ENCODE measurements at places on chromosomes 3 and 15.

GRCh38 chr3:112682361-112682760, 41.4 kb upstream of the CCDC80 start:
- no peak for DNase-seq

DNA sequence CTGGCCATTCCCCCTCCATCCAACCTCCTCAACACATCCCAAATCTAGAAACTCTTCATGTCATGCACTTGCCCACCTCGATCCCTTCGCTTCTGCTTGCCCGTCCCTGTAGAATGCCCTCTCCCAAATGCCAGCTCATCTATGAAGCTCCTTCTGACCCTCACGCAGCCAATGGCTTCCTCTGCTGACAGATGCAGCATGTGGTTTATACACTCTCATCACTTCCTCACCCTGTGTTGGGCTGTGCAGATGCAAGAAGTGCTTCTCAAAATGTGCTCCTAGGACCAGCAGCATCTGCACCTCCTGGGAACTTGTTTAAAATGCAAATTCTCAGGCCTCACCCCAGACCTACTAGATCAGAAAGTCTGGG, 51.7 kb downstream of the SEMA5B start:
- DNase-seq: no peak

- no peak for DNase-seq
Observed at GRCh38 chr3:16809993-16810392, 74.8 kb upstream of the PLCL2 start.

DNA sequence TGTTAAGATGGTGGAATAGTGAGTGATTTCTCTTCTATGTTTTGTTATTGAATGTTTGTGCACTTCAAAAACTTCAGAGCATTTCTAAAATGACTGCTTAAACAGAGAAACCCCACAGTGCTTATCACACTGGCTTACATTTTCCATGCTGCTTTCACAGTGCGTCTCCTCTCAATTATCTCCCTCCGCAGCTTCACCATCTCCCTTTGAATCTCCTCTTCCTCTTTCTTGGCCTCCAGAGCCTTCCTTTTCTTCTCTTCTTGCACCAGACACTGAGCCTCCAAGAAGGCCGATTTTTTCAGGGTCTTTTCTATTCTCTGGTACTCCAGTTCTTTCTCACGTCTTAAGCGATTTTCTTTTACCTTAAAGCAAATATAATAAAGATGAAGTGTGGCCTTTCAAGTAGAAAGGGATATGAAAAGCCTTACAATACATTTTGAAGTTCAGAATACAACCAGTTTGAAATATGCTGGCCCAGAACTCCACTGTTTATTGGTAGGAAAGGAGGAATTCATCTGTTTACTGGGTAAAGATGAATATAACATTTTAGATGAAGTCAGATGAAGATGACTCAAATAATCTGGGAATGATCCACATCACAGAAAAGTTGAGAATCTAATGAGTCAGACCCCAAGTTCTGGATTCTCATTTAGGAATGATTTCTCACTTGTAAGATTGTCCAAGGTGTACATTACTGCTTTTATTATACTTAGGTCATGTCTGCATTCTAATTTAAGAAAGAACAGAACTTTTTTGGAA, 21.4 kb downstream of the CCDC191 start:
- DNase-seq: no peak

GRCh38 chr3:185753354-185753753, 71.5 kb downstream of the IGF2BP2 start:
- no peak for DNase-seq

- DNase-seq: no peak
Observed at GRCh38 chr3:50530001-50530970, 26.9 kb upstream of the CACNA2D2 start.

DNA sequence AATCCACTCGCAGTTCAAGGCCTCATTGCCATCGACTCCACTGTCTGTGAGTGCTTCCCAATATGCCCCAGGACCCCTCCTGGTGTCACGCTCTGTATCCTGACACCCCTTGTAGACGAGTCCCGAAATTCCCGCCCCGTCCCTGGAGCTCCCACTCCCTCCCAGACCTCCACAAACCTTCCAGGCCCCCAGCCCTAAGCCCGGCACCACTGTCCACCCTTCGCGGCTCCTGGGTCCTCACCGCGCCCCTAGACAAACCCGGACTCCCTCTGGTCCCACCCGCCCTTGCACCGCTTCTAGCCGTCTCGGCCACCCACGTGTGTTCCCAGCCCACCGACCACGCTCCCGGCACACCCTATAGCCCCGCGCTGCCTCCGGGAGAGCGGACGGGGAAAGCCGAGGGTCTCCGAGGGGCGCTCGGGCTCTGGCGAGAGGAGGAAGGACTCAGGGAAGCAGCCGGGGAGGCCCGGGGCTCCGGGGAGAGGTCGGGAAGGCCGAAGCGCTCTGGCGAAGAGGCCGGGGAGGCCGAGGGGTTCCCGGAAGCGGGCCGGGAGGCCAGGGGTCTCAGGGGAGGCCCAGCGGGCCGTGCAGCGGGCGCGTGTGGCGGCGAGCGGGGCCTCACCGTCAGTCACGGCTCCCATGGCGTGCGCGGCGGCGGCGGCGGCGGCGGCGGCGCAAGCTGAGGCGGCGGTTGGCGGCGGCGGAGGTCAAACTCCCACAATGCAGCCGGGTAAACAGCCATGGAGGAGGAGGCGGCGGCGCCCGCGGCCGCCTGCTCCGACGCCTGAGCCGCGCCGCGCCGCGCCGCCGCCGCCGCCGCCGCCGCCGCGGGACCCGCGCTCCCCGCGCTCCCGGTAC, at the start of the genes ATXN7 and THOC7:
Gene ATXN7, plus strand, starts transcription at position 718 of the 858 bp plus-strand sequence. CDS start 48,732 bp downstream, outside the sequence.
Gene THOC7, minus strand, starts transcription at position 656 of the 858 bp plus-strand sequence. Its CDS starts 15 bp downstream, at position 641.
- peak; percentile 79 for DNase-seq

- peak; percentile 82 for DNase-seq
Observed at GRCh38 chr15:29103824-29104565, 165.6 kb downstream of the NSMCE3 start.

DNA sequence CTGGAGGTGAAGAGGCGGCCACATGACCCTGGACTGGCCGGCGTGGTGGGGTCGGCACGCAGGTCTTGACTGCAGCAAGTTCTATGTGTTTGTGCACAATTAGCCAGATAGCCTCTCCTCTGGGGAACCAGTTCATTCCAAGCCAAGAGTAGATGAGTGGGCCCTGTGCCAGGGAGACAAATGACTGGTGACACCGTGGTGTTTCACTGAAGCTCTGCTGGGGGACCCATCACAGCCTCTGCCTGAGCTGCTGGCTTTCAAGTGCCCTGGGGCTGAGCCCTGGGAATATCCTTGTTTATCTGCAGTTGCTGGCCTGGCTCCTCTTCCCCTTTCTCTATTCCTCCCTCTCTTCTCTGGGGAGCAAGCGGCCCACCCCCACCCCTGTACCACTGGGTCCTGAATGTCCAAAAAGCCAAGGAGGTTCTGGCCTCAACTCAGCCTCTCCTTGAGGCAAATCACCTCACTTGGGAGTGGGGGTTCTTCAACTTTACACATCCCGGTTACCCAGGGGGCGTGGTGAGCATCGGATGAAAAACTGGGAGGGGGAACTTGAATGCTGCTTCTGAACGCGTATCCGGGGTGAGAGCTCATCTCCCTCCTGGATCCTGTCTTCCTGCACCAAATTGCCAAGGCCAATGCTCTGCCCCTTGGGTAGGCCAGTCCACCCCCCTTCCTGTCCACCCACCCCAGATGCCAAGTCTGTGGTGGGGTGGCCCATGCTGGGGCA, 199.6 kb upstream of the LYSMD4 start:
- peak; percentile 50 for DNase-seq

All from left cardiac atrium (tissue), 4 donors.